Globus pallidus (tissue), 1 donor: ENCODE measurements at places on chromosomes 2 and 18.

- peak; percentile 66 for DNase-seq
Measured at GRCh38 chr2:126381091-126381490, 274.9 kb upstream of the GYPC start.

DNA sequence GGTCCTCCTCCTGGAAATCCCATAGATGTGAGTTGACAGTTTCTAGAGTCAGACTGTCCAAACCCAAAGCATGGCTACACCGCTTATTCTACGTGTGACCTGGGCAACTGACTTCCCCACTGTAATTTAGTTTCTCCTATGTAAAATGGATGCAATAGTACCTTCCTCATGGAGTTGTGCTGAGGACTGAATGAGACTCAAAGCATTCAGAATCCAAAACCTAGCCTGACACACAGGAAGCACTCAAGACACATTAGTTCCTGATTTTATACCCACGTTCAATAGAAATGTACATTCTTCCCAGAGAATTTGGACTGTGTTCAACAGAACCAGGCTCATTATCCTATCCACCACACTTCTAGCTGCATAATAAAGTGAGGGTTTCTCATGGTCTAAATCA is 88.8 kb downstream of the STK39 start:
- DNase-seq: no peak

- DNase-seq: no peak
Measured at GRCh38 chr2:145344076-145344724, 824.3 kb upstream of the ZEB2 start.

- no peak for DNase-seq
Measured at GRCh38 chr2:102367331-102367971, 11.9 kb downstream of the IL18R1 start.

GRCh38 chr18:48228301-48228715 is 180.9 kb downstream of the ZBTB7C start:
- DNase-seq: no peak

GRCh38 chr2:8534729-8535468 is 147.0 kb upstream of the ID2 start:
- peak; percentile 63 for DNase-seq

DNA sequence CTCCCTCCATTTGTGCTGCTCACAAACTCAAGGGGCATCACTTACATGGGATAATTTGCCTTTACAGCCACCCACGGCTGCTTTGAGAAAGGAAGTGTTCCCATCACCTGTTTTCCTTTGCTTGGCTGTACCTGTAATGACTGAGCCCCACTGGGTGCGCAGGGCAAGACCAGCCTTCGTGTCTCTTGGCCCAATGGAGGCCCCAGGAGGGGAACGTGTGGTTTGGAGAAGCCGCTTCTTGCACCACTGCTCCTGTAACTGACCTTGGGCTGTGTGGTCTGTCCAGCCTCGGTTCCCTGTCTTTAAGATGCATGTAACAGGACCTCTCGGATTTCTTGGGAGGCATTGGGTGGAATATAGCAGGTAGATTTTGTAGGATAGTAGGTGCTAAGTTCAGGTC is 41.1 kb downstream of the LDLRAD4 start:
- DNase-seq: no peak

- DNase-seq: no peak
Measured at GRCh38 chr18:27314996-27315395, 129.9 kb upstream of the CHST9 start.

DNA sequence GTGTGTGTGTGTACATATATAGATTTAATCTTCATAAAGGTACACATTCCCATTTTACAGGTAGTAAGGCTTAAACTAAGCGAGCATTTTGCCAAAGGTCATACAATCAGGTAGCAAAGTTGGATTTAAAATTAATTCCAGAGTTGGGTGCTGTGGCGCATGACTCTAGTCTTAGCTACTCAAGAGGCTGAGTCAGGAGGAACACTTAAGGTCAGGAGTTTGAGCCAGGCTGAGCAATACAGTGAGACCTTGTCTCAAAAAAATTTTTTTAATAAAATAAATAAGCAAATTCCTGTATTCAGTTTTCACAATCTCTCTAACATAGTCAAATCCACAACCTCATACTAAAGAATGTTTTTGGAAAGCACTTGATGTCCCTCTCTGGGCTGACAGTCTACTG is 111.5 kb upstream of the LDLRAD4 start:
- no peak for DNase-seq

DNA sequence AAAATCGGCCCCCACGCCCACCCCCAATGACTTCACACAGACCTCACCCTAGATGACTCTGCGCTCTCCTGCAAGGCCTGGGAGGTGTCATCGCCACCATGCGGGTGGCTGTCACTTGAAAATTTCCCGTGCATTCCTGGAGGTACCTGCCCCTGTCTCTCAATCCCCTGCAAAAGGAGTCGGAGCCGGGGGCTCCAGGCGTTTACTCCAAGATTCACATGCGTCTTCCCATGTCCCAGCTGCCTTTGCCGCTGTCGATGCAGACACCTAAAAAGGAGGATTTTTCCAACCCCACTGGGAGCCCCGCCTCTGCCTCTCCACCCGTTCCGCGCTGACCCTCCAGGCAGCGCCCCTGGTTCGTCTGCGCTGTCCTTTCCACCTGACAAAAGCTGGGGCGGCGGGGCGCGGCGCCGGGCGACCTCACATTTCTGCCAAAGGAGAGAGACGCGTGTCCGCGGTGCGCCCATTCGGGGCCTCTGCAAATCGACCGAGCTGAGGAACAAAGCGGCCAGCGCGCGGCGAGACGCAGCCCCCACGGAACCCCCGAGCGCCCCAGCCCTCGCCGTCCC is 667 bp downstream of the REEP1 start:
- DNase-seq: no peak

DNA sequence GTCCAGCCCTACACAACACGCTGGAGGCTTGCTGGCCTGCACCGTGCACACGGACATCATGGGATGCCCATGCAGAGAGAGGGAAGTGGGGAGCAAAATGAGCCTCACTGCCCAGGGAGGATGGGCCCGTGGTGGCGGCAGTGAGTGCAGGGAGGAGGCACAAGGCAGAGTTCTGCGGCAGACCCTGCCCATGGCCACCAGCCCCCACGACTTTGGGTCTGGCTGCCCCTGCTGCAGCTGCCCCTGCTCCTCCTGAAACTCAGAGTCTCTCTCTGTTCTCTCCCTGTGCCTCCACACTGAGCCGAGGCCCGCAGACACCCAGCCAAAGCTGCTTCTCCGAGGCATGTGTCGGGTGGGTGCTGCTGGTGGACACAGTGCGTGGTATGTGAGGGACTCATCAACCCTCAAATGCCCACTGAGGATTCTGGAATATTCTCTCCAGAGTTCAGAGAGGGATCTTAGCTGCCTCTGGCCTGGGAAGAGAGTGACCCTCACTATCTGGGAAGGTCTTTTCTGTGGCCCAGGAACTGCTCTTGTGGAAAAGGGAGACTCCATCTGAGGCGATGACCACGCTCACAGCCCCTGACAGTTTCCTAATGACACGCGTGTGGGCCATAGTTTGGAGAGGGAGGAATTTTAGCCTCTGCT is 45.1 kb upstream of the HPCAL1 start:
- no peak for DNase-seq

DNA sequence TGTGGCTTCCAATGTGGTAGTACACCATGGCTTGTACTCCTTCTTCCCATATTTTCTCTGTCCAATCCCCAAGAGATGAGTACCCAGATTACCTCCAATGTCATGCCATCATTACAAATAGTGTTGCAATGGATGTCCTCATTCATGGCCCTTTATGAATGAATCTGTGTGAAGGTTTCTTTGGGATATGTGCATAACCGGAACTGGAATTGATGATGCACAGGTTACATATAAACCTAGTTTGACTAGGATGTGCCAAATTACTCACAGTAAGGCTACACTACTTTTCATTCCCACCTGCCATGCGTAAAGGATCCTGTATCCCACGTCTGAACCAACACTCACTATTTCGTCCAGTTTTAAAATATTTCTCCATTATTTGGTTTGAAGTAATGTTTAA is 173.9 kb upstream of the CXCR4 start:
- DNase-seq: no peak
